ENCODE measurements at places on chromosomes 3 and 15.
A peak's percentile ranks its signal among the peaks of the same experiment; 100 is the strongest.

DNA sequence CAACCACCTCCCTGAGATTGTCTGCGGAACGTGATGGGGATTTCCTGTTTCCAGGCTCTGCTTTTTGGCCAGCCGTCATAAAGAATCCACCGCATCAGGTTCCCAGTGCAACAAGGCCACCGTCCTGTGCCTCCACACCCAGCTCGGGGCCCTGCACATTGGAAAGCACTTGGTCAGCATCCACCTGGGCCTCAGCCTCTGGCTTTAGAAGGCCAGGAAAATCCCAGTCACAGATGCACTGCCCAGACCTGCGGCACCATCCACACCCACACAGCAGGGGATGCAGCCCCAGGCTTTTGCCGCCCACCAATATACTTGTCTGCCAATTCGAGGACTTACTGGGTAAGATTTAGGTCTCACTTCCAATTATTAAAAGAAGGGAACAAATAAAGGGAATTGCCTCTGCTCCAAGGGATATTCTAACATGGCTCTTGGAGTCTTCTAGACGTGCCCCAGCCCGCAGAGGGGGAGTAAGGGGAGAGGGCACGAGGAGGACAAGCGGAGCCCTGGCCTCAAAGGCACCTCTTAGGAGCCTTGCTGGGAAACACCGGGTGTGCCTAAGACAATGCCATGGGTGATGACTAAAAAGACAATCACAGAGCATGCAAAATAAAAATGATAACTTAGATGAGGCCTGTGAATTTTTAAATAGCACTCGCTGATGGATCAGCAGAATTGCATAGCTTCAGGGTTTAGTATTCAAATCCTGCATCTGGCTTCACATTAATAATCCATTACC, 169.2 kb downstream of the FOXP1 start:
- DNase-seq, result no peak

- peak; percentile 76 for DNase-seq
These were observed 626 bp upstream of the PTPRG start for GRCh38 chr3:61560517-61561373.

DNA sequence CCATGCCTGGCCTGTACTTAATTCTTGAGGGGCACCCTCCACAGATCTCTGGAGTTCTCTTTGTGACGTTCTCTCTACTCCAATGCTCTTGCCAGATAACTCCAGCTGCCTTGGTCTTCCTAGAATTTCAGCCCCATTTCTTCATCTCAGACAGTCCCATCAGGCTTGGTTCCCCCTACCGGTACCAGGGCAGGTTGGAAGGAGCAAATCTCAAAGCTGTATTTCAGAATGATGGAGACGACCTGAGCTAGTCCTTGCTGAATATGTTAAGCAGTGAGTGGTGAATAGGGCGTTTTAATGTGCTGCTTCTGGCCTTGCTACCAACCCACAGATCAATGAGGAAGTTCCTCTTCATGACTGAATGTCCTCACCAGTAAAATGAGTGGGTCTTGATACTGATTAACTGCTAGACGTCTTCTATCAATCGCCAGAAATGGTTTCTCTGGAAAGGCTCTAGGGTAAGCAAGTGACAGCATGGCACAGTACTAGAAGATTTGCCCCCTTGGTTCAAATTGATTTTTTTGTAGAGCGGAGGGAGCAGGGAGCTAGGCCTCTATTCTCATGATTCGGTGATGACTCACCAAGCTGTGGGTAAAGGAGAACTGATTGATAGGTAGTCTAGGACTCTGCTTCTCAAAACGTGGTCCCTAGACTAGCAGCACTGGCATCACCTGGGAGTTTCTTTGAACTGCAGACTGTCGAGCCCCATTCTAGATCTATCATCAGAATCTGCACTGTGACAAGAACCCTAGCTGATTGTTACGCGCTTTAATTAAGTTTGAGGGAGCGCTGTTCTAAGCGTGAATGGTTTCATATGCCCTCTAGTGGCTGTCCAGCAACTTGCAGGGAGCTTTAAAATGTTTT, 67.8 kb downstream of the UBP1 start:
- DNase-seq, result peak; percentile 77

- DNase-seq, result no peak
These were observed 181.2 kb upstream of the IL12A start for GRCh38 chr3:159807137-159808040.

DNA sequence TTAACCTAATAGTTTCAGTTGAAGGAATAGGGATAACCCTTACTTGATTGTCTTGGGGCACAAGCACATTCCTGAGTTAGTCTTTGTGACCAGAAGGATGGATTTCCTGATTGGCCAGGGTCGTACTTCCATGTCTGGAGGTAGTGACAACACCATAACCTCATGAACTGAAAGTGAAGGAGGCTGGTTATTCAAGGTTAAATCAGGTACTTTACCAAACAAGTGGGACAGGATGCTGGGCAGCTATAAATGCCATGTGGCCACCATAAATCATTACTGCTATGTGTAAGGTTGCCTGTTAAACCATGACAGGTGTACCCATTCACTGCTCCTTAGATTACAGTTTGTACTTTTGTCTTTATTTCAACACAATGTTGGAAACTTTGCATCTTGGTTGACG, 128.3 kb upstream of the SAMMSON start:
- no peak for DNase-seq

GRCh38 chr3:119630128-119630879, 30.1 kb downstream of the POPDC2 start:
- DNase-seq, result peak; percentile 9

- DNase-seq, result no peak
These were observed 202.4 kb upstream of the GADL1 start for GRCh38 chr3:31096661-31097395.

DNA sequence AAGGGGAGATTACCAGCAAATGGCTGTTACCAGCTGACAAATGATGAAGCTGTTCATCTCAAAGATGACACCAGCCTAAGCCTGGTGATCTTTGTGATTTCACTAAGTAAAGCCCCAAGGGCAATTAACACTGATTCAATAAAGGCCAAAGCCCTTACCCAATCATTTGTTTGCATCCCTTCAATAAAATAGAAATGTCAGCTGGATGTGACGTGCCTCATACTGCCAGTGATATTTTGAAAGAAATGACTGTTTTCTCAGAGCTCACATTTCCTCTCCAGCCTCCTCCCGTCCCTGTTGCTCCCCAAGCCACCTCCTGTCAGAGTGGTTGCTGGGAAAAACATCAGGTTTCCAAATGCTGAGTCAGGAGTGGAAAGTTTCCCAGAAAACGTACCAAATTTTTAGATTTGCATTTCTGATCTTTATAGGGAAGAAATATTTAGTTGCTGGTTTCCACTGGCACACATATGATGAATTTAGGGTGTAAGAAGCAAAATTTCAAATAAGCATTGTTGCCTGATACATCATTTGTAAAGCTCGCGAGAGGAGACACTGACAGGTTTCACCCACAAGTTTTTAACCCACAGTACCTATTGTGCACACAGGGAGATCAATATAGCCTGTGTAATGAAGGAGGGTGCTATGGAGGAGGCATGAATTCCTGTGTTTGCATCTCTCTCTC, 21.0 kb downstream of the C2CD4A start:
- no peak for DNase-seq

DNA sequence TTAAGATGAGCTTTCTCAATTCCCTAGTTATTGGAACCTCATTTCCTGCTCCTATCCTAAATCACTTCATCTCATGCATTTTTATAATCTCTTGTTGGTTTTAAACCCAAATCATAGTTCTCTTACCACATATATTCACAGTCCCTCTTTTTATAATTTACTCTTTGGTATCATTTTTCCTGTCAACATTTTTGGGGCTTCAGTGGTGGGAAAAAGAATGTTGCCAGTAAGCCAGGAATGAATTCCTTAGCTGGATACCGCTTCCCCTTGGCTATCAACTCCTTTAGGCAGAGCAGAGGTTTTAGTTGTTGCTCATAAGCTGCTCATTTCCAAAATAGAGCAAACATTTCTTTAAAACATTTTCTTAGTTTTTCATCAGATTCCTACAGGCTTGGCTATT, 112.3 kb downstream of the GALK2 start:
- DNase-seq, result no peak

DNA sequence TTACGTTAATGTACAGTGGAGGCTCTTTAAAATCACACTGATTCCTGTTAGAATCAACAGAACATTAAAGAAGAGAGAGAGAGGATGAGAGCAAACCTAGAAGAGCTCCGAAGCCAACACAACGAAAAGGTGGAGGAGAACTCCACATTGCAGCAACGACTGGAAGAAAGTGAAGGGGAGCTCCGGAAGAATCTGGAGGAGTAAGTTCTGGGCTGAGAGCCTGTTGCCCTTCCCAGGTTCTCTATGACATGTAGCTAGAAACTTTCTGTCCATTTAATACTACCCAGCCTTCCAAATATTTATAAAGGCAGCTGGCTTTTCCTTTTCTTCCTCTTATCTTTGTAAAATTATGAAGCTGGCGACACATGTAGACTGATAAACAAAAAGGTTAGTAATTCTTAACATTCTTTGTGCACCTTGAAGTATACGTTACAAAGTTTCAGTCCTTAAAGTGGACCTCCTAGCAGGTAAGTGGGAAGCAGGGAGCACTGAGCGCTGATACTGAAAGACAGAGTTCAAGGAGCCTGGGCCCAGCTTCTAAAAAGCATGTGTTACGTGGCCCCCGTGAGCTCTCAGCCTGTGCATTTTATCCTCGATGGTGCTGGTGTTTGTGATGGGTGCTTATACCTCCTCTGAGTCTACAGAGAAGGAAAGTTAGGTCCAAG, 75.9 kb downstream of the CGNL1 start:
- DNase-seq, result no peak

Data from RKO (cell line).